ENCODE measurements at places on chromosomes 3 and 15.

GRCh38 chr3:89405593-89405992 lies 298.2 kb downstream of the EPHA3 start:
- no peak for DNase-seq

DNA sequence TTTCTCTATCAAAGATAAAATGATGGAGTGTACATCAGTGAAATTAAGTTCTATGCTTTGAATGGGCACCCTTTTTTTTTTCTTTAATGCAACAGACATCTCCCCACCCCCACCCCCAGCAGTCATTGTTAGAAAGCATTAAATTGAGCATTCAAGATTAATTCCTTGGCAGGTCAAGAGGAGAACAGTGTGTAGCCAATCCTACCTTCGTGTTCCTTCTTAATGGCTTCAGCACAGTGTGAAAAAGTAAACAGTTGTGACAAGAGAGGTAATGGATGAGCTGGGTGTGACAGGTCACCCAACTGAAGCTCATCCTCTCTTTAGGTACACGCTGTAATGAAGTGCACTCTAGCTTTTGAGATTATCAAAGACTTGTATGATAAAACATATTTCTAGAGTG lies 198.5 kb upstream of the RARB start:
- no peak for DNase-seq

- no peak for DNase-seq
Observed at GRCh38 chr3:195876297-195877064, 31.9 kb downstream of the TNK2 start.

DNA sequence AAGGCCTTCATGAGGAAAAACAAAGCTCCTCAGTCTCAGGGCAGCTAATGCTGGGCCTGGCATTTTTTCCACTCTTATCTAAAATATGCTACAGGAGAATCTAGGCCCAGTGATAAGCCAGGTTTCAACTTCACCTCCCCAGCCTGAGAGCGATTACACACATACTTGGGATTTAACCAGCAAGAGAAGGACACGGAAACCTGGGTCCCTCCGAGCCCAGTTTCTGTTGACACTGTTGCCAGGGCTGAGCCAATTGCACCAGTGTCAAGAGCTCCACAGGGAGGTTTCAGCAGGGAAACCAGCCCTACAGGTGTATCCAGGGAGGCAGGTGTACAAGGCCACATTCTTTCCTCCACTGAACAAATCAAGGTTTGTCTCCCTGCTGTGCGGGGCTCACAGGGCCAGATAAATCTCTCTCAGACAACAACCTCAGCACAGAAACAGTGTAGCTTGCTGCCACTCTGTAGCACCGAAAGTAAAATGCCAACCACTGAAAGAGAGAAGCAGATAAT lies 85.4 kb downstream of the MAGI1 start:
- DNase-seq: no peak

DNA sequence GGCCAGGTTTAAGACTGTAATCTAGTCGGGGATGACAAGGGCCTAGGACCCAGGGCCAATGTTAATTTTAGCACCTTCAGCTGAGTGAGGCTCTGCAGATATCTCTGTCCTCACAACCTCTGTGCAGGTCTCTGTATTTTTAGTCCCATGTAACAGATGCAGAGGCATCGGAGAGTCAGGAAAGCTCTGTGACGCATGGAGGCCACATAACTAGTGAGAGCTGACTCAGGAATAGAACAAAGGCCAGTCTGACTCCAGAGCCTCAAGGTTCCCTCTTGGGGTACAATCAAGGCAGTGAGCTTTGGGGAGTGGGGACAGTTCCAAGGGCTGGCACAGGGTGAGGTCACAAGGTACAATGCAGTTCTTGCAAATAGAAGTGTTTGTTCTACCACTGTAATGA lies 31.0 kb downstream of the FSTL1 start:
- no peak for DNase-seq

- no peak for DNase-seq
Observed at GRCh38 chr3:45870099-45870498, 16.2 kb upstream of the CCR9 start.

DNA sequence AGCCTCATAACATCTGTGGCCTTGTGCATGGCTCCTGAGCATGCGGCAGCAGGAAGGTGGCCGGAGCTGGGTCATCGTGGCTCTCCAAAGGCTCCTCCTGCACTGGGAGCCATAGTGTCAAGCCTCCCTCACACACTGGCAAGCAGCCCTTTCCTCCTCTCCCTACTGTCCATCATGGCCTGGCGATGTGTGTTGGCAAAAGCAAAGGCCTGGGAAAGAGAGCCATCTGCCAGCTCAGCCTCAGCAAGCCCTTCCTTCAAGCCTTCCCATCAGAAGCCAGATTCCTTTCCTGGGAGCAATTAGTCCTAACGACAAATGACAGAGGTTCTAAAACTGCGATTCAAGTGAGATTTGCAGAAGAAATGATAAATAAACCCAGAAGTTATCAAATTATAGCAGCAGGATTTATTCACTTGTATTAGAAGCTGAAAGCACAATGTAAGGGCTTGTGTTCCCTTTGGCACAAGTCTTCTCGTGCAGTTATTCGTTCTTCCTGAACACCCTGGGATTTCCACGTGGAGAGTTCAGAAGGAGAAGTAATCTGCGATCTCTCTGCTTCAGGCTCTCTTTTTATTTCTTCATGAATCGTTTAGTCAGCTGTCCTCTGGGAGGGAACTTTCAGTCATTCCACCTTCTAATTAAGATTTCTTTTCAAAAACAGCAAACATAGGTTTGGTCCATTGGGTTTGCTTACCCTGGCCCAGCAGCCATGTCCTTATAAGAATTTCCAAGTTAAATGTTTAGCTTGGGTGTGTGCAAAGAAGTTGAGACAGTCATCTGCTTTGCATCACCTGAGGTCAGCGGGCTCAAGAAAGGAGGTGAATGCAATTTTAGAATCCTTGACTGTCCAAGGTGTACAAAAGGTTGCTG lies 110.3 kb upstream of the TMC3 start:
- DNase-seq: no peak
